Activated CD4-positive, alpha-beta T cell treated with anti-CD3 and anti-CD28 coated beads, Interleukin-2, amount 10 ng/mL, durations not matched to agents 7 days and 5 days (primary cell): ENCODE measurements at places on chromosomes 4 and X. TPM values are rescaled to one million over a fixed set of nuclear protein-coding genes. Genes with fewer than 3 reads are reported as not detected.

DNA sequence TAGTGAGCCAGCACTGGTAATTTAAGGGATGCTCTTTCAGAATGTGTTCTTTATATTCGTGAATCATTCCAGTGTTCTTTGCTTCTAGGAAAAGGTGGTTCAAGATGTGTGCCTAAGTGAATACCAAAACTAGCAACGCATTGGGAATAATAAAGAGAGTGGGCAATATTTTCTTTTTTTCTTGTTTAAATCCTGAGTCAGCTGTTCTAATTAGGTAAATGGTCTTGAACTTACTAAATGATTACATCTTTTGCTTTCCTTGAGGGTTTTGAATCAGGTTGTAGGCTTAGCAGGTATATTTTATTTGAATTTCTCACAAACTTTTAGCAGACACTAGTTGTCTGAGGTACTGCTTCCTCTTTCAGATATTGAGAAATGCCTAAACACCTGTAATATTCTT is 29.5 kb downstream of the ENPEP start:
- DNase-seq = no peak

DNA sequence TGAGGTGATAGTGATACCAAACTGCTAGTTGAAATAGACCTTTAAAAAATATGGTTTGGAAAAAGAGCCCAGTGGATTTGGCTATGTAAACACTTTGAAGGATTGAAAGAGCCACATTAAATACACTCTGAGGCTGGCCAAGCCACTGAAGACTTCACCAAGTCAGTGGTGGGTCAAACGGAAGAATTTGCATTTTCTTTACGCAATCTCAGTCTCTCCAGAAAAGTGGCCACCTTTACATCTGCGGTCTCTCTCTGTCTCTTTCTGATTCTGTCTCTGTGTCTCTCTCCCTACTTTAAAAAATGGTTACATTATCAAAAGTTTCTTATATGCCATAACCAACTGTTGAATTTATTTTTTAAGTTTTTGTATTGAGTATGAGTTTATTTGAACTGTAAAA is 651.2 kb upstream of the PITX2 start:
- DNase-seq = no peak

DNA sequence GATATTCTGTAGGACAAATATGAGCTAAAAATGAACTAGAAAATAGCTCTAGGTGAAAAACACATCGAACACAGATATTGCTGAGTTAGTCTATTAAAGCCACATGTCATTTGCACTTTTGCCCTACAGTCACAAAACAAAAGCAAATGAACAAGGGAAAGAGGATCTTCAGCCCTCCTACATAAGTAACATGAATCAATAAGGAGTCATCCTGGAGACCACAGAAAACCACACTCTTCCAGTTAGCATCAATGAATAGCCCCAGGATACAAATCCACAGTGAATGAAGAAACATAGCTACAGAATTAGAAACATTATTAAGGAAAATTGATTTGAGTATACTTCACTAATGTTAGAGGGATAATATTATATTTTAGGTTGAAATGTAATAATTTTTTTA is 311.4 kb downstream of the MAPK10 start:
- DNase-seq = no peak

Gene BGN
- total RNA-seq = not detected

Gene MID1
- total RNA-seq = 0.23 TPM

Gene ENPEP
- 0.02 TPM for total RNA-seq
